ENCODE measurements at places on chromosomes 1 and 21. TPM values are rescaled to one million over a fixed set of nuclear protein-coding genes. Genes with fewer than 3 reads are reported as not detected.

Gene ADIPOR1
- 68.5 TPM for total RNA-seq

Gene POU2F1
- total RNA-seq = 13.5 TPM

Gene ALX3
- total RNA-seq = not detected

Gene THEM4
- 45.2 TPM for total RNA-seq

Gene SPRR5
- not detected for total RNA-seq

Gene CFAP107
- total RNA-seq = not detected

GRCh38 chr1:68725001-68725752 lies 228.3 kb upstream of the DEPDC1 start:
- H3K4me1 ChIP-seq = no peaks in the 10 kb centered on the region
- no peaks in the 10 kb centered on the region for H3K36me3 ChIP-seq
- H3K27me3 ChIP-seq = no peaks in the 10 kb centered on the region
- H3K4me3 ChIP-seq = no peak overlapping the region
- DNase-seq = no peak

- H3K27ac ChIP-seq = peak overlapping the region; percentile 81
- no peaks in the 10 kb centered on the region for H3K4me1 ChIP-seq
Measured at GRCh38 chr21:45308194-45309068, 20.7 kb upstream of the POFUT2 start.

DNA sequence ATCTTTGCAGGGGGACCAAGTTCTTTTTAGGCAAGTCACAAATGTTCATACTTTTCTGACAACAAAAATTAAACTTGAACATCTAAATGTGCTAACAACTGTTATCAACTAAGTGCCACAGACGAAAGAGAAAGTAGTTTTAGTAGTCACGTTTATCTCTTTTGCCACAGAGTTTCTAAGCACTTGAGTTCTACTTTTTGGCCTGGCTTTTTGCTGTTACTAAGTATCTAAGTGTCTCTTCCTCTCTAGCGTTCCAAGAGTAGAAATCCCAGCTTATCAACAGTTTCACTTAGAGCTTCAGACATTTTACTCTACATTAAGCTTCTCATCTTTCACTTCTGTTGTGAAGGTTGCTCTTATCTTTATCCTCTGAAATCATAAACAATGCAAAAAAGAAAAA lies 34.2 kb downstream of the GATAD2B start:
- H3K27me3 ChIP-seq = no peaks in the 10 kb centered on the region
- no peak overlapping the region for H3K27ac ChIP-seq
- DNase-seq = no peak
- no peaks in the 10 kb centered on the region for H3K36me3 ChIP-seq
- H3K4me3 ChIP-seq = no peak overlapping the region

DNA sequence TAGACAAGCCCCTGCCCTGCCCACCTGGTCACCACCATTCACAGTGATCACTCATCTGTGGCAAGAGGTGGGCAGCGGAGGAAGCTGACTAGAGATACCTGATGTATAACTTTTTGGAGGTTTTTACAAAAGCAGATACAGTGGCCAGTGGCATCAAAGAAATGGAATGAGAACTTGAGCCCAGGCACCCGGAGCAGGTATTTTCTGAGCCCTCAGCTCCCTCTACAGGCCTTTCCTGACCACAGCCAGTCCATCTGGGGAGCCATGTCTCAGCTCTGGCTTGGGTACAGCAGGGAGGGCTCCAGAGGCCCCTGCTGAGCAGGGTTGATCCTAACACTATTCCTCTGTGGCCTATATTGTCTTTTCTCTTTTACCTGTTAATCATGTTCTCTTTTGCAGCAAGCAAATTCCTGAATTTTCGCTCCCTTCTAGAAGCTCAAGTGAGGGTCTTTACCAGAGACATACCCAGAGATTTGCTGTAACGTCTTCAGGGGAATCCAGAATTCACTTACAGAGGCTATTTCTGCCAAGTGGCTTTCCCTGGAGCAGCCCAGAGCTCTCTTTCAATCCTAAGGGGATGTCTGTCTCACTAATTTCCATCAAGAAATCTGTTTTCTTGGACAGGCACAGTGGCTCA lies 27.3 kb downstream of the GPR157 start:
- DNase-seq = peak; percentile 38
- no peak overlapping the region for H3K4me3 ChIP-seq
- H3K27me3 ChIP-seq = no peaks in the 10 kb centered on the region

DNA sequence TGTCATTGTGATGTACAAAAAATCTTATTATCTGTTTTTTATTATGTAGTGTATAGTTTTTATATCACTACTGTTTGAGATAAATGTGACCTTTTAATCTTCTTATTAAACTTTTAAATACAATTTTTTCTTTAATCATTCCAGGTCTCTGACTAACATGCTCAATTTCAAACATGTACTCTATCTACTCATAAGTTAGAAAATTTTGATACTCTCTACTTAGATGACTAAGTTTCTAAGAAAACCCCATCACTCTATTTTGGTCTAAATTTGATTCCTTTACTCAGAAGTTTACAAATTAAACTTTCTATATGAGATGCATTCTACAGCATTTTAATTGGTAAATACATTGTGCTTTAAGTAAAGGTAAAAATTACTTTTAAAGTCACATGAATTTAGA lies 544.0 kb downstream of the PTBP2 start:
- no peaks in the 10 kb centered on the region for H3K4me1 ChIP-seq
- H3K4me3 ChIP-seq = no peak overlapping the region
- H3K27ac ChIP-seq = no peak overlapping the region
- no peak for DNase-seq

GRCh38 chr1:154791292-154792166 lies 78.6 kb downstream of the KCNN3 start:
- H3K4me3 ChIP-seq = no peak overlapping the region
- no peaks in the 10 kb centered on the region for H3K36me3 ChIP-seq
- no peaks in the 10 kb centered on the region for H3K27me3 ChIP-seq
- H3K4me1 ChIP-seq = no peaks in the 10 kb centered on the region

- H3K36me3 ChIP-seq = peaks cover 60% of the 10 kb centered on the region
- H3K4me3 ChIP-seq = no peak overlapping the region
- no peak overlapping the region for H3K27ac ChIP-seq
- no peak for DNase-seq
- H3K27me3 ChIP-seq = no peaks in the 10 kb centered on the region
Measured at GRCh38 chr1:235190431-235190830, 29.4 kb upstream of the RBM34 start.

GRCh38 chr1:243756529-243756928 lies 93.5 kb downstream of the AKT3 start:
- DNase-seq = no peak
- H3K4me1 ChIP-seq = no peaks in the 10 kb centered on the region
- H3K4me3 ChIP-seq = no peak overlapping the region
- no peak overlapping the region for H3K27ac ChIP-seq
- H3K36me3 ChIP-seq = no peaks in the 10 kb centered on the region
- H3K27me3 ChIP-seq = no peaks in the 10 kb centered on the region

- H3K4me1 ChIP-seq = no peaks in the 10 kb centered on the region
- no peaks in the 10 kb centered on the region for H3K27me3 ChIP-seq
- no peak for DNase-seq
- H3K27ac ChIP-seq = no peak overlapping the region
- no peaks in the 10 kb centered on the region for H3K36me3 ChIP-seq
Measured at GRCh38 chr21:27104846-27105431, 138.1 kb upstream of the ADAMTS5 start.

GRCh38 chr1:163307479-163308171 lies 14.1 kb upstream of the NUF2 start:
- H3K4me1 ChIP-seq = no peaks in the 10 kb centered on the region
- no peak overlapping the region for H3K27ac ChIP-seq
- no peaks in the 10 kb centered on the region for H3K27me3 ChIP-seq
- DNase-seq = no peak
- no peaks in the 10 kb centered on the region for H3K36me3 ChIP-seq
- H3K4me3 ChIP-seq = no peak overlapping the region

DNA sequence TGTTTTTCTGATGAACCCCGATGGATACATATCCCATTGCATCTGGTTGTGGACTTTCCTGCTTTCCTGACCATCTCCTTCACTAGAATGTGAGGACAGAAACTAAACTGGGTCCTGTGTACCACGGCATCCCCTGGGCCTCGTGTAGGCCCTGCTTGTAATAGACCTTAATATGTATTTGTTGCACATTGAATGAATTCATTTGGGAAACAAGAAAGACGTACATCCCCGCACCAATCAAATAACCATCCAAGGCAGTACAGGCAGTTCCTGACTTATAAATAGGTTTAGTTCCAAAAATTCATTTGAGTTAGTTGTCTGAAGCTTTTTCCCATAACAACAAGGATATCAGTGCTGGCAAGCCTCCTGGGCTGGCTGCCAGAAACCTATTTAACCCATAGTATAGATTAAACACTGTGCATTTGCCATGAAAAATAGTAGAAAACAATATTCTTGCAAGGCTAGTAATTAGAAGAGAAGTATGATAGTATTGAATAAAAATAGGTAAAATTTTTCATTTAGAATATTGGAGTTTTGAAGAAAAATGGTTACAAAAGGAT lies 81.8 kb upstream of the CD34 start:
- H3K36me3 ChIP-seq = no peaks in the 10 kb centered on the region
- DNase-seq = no peak
- H3K27me3 ChIP-seq = no peaks in the 10 kb centered on the region
- no peak overlapping the region for H3K27ac ChIP-seq
- no peaks in the 10 kb centered on the region for H3K4me1 ChIP-seq

DNA sequence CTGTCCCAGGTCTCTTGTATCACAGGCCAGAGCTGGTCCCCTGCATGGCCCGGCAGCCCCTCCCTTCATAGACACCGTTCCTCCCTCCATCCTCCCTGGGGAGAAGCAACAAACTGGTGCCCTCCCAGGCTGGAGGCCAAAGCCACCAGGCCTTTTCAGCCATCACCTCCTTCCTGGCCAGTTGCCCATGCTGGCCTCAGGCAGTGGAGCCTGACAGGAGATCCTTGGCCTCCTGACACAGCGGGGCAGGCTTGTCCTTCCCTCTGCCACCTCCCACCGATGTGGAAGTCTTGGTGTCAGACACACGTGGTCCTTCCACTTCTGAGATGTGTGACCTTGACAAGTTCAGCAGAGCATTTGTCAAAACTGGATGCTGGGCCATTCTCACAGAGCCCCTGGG lies 206.0 kb downstream of the HIVEP3 start:
- H3K27ac ChIP-seq = no peak overlapping the region
- DNase-seq = no peak

- H3K4me3 ChIP-seq = no peak overlapping the region
- no peaks in the 10 kb centered on the region for H3K4me1 ChIP-seq
- H3K27ac ChIP-seq = no peak overlapping the region
- DNase-seq = no peak
- H3K27me3 ChIP-seq = no peaks in the 10 kb centered on the region
- no peaks in the 10 kb centered on the region for H3K36me3 ChIP-seq
Measured at GRCh38 chr1:89794406-89794805, 26.4 kb upstream of the LRRC8D start.

- no peak for DNase-seq
- H3K27ac ChIP-seq = no peak overlapping the region
- H3K27me3 ChIP-seq = no peaks in the 10 kb centered on the region
- H3K36me3 ChIP-seq = no peaks in the 10 kb centered on the region
- H3K4me1 ChIP-seq = no peaks in the 10 kb centered on the region
Measured at GRCh38 chr1:165056914-165057313, 299.6 kb downstream of the LMX1A start.

DNA sequence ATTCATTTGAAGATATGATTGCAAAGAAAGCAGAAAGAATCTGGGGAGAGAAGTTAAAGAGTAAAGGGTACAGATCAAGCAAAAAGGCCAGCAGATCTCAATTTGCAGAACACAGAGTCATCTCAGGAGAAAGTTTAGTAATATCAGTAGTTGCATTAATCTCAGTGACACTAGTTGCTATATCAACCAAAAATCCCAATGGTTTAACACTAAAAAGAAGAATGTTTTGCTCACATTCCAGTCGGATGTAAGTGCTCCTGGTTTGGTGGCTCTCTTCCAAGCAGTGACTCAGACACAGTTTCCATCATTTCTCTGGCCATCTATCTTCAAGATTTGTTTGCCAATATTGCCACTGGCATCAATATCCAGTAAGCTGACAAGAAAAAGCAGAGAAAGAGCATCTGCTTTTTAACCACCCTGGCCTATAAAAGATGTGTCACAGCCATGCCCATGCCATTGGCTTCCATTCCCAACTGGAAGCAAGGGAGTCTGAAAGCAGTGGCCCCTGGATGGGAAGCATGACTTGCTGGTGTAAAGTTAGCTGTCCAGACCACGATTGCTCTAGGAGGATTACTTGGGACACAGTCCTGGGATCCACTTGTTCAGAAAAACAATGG lies 45.5 kb upstream of the AIM2 start:
- no peak overlapping the region for H3K27ac ChIP-seq
- H3K36me3 ChIP-seq = no peaks in the 10 kb centered on the region
- DNase-seq = no peak
- H3K27me3 ChIP-seq = no peaks in the 10 kb centered on the region
- no peaks in the 10 kb centered on the region for H3K4me1 ChIP-seq

- H3K36me3 ChIP-seq = no peaks in the 10 kb centered on the region
- no peaks in the 10 kb centered on the region for H3K4me1 ChIP-seq
- H3K27me3 ChIP-seq = no peaks in the 10 kb centered on the region
- H3K27ac ChIP-seq = peak overlapping the region; percentile 94
- DNase-seq = peak; percentile 89
Measured at GRCh38 chr1:116178837-116179236, 67.6 kb downstream of the MAB21L3 start.

DNA sequence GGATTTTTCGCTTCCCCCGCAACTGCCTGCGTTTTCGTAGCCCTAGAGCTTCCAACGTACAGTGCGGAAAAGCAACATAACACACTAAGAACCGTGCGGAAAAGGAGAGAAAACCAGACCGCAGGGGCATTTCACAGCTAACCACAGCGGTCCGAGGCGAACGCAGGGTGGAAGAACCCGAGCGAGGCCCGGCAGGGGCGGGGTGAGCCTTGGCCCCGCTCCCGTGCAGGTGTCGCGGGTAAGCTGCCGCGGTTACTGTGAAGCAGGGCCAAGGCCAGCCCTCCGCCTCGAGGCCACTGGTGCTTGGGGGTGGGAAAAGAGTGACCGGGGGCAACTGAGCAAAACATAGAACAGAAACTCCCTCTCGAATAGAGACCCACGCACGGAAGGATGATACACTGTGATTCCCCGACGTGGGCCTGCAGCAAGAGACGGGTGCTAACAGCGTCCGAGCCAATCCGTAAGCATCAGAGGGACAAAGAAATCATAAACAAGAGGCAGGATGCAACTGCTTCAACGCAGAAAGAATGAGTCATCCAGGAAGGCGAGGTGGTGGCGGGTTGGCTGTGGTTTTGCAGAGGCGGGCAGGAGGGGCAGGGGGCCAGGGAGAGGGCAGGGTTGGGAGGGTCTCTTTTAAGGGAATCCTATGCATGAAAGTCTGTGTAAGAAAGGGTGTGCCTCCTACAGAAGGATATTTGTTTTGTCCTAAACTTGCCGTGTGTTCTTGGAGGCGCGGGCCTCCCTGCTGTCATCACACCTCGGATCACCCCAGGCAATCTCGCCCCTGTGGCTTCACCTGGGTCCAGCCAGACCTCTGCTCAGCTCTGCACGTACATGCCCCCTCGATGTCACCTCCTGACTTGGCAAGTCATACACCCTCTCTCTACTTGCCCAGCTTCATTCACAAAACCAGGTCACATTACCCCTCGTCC lies 7.3 kb downstream of the GNG4 start:
- DNase-seq = peak; percentile 49
- H3K27me3 ChIP-seq = no peaks in the 10 kb centered on the region
- peak overlapping the region; percentile 64 for H3K27ac ChIP-seq
- H3K4me3 ChIP-seq = peak overlapping the region; percentile 39
- no peaks in the 10 kb centered on the region for H3K36me3 ChIP-seq

GRCh38 chr1:178506177-178506576 lies 6.7 kb upstream of the TEX35 start:
- no peak overlapping the region for H3K27ac ChIP-seq
- no peaks in the 10 kb centered on the region for H3K27me3 ChIP-seq
- H3K4me3 ChIP-seq = no peak overlapping the region

GRCh38 chr1:4149831-4150230 lies 249.8 kb upstream of the C1orf174 start:
- no peak overlapping the region for H3K27ac ChIP-seq
- no peaks in the 10 kb centered on the region for H3K27me3 ChIP-seq
- no peak for DNase-seq
- no peaks in the 10 kb centered on the region for H3K36me3 ChIP-seq
- H3K4me3 ChIP-seq = no peak overlapping the region
- no peaks in the 10 kb centered on the region for H3K4me1 ChIP-seq
